ENCODE measurements at places on chromosomes 4 and X.

- no peak for DNase-seq
These were observed 94.4 kb downstream of the GRIA2 start for GRCh38 chr4:157314906-157315305.

- DNase-seq = no peak
These were observed 355.2 kb upstream of the FAM241A start for GRCh38 chr4:111789901-111790640.

DNA sequence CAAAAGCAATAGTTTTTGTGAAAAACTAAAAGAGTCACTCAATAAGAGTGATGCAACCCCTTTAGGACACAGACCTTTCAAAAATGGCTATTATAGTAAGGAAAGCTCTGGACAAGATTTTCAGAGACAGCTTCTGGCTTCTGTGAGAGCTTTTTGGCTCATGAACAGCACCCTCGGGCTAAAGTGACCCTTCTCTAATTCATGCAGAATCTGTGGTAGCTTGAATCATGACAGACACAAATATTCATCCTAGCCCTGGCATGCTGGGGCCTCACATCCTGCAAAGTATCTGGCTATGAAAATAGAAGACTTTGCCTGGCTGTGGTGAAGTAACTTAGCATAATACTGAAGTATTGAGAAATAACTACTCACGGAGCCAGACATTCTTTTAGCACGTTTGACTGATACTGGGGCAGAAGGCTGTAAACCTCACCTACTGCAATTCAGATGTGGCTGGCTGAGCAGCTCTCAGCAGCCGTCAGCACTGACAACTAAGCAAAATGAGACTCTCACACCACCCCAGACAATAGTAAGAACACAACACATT is 327.3 kb downstream of the MAPK10 start:
- no peak for DNase-seq

DNA sequence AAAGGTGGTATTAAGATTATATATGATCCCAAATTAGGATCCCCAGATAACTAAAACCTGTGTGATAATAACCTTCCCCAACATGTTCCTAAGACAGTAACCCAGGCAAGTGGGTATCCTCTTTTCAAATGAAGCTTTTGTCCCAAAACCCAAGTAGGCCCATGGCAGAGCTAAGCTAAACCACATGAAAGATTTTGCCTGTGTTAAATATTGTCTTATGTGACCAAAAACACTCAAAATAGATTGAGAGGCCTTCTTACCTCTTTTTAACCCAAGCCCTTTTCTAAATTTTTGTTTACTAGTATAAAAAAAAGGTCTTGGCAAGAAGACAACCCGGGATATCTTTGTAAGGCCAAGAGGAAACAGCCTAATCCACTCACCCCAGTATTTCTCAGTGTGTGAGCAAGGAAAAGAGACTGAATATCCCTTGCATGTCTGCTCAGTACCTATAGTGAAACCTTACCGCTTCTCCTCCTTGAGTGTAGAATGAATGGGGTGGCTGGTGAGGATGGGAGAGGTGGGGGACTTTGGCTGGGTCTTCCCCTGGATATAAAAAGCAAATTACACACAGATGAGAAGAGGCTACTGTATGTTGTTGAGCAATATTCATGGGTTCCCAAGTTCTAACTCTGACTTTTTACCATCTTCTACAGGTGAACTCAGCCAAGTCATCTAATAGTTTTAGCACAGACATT is 188.8 kb upstream of the BMP3 start:
- no peak for DNase-seq
